ENCODE measurements at places on chromosomes 1 and 21. TPM values are rescaled to one million over a fixed set of nuclear protein-coding genes. Genes with fewer than 3 reads are reported as not detected.

- no peak for DNase-seq
Observed at GRCh38 chr21:36709868-36710728, 11.2 kb downstream of the SIM2 start.

GRCh38 chr1:97599447-97599846 is 321.4 kb downstream of the DPYD start:
- DNase-seq: no peak

- DNase-seq: no peak
Observed at GRCh38 chr1:90045853-90046563, 51.1 kb downstream of the ZNF326 start.

DNA sequence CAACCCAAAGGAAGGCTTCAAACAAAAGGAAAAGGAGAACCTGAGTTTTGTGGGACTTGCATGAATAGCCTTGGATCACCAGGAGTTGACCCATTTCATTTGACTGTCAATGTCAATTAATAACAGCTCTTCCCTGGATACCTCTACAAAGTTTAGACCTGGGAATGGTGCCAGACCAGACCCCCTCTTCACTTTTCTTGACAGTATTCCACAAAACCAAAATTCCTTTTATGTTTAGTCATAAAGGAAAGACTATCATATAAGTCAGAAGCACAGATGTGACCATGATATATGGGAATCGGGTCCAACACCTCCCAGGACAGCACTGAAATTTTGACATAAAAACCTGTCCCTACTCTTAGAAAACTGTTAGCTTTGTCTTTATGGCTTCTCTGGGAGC is 191.8 kb downstream of the LYPLAL1 start:
- no peak for DNase-seq

DNA sequence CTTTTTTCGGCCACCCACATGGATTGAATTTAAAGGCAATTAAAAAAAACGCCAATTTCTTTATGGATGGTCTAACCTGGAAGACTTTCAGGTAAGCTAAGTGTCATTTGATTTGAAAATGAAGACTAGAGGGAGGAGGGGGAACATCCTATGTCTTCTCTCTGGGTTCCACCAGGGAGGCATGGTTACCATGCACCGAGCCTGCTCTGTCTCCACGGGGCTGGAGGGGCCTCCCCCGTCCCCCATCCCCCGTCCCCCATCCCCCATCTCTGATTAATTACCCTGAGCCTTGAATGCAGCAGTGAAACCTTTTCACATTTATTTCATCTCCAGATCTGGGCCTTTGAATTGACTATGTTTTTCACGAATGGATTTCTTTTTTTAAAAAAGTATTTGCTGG is 135.1 kb downstream of the TLR5 start:
- DNase-seq: no peak

- no peak for DNase-seq
Observed at GRCh38 chr1:92820551-92820950, 11.3 kb upstream of the RPL5 start.

- DNase-seq: no peak
Observed at GRCh38 chr1:13500806-13501205, 13.0 kb downstream of the LRRC38 start.

The CFAP141 gene
- not detected for total RNA-seq

The SYTL1 gene
- 0.78 TPM for total RNA-seq

The NAV1 gene
- total RNA-seq: 69.0 TPM

The XKR8 gene
- total RNA-seq: 6.2 TPM

The GJA9 gene
- total RNA-seq: not detected

The SAMD13 gene
- 1.5 TPM for total RNA-seq
